ENCODE measurements at places on chromosomes 4 and X.

- DNase-seq = no peak
Observed at GRCh38 chr4:41713768-41714167, 34.8 kb downstream of the PHOX2B start.

DNA sequence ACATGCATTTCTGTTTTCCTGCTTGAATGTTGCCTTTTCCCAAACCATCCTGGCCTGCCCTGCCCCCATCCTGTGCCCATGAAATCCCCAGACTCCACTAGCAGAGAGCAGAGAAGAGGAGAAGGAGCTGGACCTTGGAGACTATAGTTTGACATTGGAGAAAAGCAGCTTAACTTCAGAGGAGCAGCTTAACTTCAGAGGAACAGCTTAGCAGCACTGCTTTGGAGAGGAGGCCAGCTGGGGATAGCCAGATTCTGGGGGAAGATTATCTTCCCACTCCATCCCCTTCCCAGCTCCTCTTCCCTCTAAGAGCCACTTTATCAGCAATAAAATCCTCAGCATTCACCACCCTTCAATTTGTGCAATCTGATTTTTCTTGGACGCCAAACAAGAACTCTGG, 443.0 kb downstream of the PCDH10 start:
- no peak for DNase-seq

GRCh38 chr4:121829511-121829910, 5.8 kb upstream of the CCNA2 start:
- no peak for DNase-seq

- no peak for DNase-seq
Observed at GRCh38 chr4:176469546-176469945, 149.8 kb downstream of the SPCS3 start.

GRCh38 chr4:41887821-41888686, 47.2 kb upstream of the TMEM33 start:
- no peak for DNase-seq

GRCh38 chr4:11049001-11049400, 364.4 kb upstream of the CLNK start:
- DNase-seq = no peak

DNA sequence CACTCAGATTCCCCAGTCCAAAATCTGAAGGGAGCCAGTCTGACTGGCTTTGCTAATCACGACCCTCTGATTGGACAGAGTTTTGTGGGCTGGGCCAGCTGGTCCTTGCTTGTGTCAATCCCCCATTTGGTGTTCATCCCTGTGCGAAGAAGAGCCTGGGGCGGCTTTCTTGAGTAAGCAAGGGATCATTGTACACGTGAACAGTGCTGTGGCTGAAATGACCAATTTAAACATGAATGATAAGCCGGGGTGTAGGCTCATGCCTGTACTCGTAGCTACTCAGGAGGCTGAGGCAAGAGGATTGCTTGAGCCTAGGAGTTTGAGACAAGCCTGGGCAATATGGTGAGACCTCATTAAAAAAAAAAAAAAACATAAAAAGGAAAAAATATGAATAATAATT, 379.1 kb downstream of the RAPGEF2 start:
- DNase-seq = no peak

- DNase-seq = peak; percentile 56
Observed at GRCh38 chr4:827209-828081, 1.5 kb upstream of the CPLX1 start.

GRCh38 chr4:107804956-107805355, 19.8 kb upstream of the SGMS2 start:
- DNase-seq = no peak

DNA sequence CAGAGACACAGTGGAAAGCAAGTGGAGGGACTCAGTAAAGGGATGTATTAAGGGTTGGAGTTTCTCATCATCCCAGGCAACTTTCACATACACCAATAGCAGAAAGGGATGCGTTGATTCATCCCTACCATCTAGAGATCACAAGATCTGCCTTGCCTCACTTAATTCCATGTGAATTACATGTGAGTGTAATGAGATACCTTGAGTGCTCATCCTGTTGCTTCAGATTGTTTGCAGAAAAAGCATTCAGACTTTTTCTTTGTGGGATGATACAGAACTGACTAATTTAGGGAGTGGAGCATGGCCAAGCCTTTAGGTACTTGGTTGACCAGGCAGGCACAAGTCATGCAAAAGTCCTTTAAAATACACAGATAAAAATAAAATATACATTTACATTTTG, 124.8 kb upstream of the SLIT2 start:
- no peak for DNase-seq

DNA sequence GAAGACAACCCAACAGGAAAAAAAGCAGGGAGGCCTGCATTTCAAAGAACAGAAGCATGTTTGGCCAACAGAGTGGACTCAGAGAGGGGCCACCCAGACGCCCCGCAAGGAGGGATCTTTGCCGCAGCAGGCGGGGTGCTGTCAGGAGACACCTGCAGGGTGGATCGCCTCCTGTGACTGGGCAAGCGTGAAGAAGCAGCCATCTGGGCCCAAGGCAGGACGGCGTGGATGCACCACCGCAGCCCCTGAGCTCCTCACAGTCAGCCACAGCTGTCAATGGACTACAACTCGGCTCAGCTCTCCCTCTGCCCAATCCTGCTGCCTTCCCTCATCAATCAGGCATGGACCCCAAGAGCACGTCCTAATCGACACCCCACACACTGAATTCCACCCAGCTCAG, 32.0 kb upstream of the MAN2B2 start:
- no peak for DNase-seq

- DNase-seq = no peak
Observed at GRCh38 chrX:148530464-148531077, 30.2 kb downstream of the AFF2 start.

- no peak for DNase-seq
Observed at GRCh38 chrX:84078991-84079390, 109.0 kb downstream of the RPS6KA6 start.

- no peak for DNase-seq
Observed at GRCh38 chr4:23911675-23912455, 22.0 kb upstream of the PPARGC1A start.

- no peak for DNase-seq
Observed at GRCh38 chr4:95552942-95553550, 4.3 kb upstream of the UNC5C start.

DNA sequence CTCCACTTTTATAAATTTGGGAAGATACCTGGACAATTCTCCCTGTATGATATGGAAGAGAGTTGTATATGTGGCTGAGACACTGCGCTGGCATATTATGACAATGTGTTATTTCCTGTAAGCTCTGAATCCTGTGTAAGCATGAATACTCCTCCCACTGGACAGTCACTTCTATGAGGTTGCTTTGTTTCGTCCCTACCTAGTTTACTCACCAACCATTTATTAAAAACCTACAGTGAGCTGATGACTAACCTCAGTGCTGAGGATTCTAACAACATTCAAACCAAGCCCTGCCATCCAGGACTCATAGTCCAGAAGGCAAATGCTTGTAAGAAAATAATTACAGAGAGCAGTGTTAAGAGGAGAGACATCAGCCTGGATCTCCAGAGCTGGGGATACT, 1632.9 kb upstream of the TENM3 start:
- DNase-seq = no peak

DNA sequence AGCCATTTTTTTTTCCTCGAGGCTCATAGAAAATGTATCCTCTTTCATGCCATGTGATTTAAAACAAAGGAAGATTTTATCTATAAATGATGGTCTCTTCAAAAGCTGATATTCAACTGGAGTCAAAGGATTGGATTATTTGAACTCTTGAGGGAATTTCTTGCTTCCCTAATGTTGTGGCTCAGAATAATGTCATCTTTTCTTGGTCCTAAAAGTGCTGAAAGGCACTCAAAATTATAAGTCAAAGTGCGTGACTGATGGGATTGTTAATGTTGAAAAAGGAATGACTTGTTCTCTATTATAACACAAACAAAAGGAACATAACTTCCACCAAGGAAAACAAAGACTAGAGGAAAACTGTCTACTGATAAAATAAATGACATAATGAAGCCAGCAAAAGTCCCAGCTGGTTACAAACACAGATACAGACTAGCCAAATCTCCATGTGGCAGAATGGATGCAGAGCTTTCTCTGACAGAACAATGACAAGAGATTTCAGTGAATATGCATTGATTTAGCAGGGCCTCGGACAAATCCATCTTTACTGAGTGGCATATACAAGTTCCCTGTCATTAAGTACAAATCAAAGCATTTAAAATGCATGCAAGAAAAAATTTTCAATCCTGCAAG, 552.6 kb downstream of the GBA3 start:
- DNase-seq = no peak

DNA sequence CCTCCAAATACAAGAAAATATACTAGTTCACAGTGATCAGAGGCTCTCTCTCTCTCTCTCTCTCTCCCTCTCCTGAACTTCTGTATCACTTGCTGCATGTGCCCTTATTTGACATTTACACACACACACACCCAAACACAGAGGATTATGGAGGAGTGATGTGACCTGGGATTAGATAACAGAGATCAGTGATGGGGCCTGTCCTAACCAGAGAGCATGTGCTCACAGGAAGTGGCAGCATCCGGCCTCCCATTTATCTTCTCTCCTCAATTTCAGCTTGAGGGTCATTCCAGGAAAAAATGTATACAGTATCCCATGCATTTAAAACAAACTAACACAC, 143.0 kb downstream of the TSPAN5 start:
- DNase-seq = no peak

DNA sequence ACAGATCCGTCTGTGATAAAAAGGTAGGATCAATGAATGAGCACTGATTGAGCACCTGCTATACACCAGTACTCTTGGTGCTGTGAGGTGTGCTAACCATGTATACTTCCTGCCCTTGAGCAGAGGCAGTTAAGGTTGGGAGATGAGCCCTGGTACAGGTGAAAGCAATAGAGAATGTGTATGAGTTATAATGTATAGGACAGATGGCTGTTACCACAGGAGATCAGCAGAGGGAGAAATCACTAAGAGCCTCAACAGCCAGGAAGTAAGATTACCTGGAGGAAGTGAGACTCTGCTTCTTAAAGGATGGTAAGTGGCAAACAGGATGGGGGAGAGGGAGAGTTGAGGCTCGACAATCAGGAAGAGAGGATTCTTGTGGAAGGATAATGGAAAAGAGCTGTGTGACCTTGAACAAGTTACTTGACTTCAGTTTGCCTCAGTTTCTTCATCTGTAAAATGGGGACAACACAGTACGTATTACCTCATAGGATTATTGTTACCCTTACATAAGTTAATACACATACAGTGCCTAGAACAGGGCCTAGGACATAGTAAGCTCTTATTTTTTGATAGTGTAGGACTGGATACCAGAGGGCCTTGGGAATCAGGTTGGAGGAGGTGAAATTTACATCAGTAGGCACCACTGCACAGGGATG, 9.1 kb downstream of the CXCR3 start:
- no peak for DNase-seq

DNA sequence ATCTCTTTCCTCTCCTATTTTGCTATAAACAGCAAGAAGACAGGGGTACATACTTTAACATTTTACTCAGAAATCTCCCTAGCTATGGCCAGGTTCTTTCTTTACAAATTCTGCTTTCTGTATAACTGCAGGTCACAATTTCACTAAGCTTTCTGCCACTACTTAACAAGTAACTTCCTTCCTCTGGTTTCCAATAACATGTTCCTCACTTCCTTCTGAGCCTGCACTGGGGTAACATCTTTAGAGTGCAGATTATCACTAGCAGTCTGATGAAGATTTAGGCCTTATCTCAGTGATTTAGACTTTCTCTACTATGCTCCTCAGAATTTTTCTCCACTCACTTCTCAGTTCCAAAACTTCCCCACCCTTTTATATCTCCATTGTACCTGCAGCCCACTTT, 1930.5 kb upstream of the AGA start:
- DNase-seq = no peak

- no peak for DNase-seq
Observed at GRCh38 chr4:58749206-58749605, 1639.0 kb upstream of the IGFBP7 start.

GRCh38 chr4:108544481-108544880, 75.9 kb upstream of the RPL34 start:
- no peak for DNase-seq

DNA sequence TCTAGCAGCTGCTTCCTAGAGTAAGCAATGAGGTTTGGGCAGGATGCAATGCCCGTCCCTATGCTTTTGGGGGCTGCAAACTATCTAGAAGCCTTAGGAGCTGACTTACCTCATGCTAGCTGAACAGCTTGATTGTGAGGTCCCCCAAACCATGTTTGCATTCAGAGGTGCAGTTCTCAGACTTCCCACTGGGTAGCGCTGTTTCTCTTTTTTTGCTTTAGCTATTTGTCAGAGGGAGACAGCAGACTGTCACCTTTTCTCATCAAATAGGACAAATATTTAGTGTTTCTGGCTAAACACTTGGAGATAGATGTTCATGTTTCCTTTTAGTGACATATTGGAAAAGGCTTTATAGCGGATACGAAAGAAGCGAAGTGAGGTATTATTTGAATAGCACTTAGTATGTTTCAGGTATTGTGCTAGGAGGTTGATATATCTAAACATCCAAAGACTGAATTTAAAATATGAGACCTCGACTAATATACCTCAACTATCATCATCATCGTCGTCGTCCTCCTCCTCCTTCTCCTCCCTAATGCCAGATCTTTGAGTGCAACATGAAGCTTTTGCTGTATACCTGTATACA, 18.7 kb upstream of the TMEM192 start:
- peak; percentile 53 for DNase-seq
